ENCODE measurements at places on chromosomes 1 and 21. TPM values are rescaled to one million over a fixed set of nuclear protein-coding genes. Genes with fewer than 3 reads are reported as not detected.

PCP4L1 gene
- total RNA-seq: not detected

NBPF6 gene
- not detected for total RNA-seq

MASP2 gene
- total RNA-seq: not detected

LCE3A gene
- not detected for total RNA-seq

OR2L8 gene
- not detected for total RNA-seq

HLX gene
- total RNA-seq: 1.8 TPM

A3GALT2 gene
- total RNA-seq: not detected

ALX3 gene
- total RNA-seq: not detected

UBL4B gene
- total RNA-seq: not detected

TMCC2 gene
- 1.6 TPM for total RNA-seq

EMC1 gene
- total RNA-seq: 23.7 TPM

MAP10 gene
- total RNA-seq: 2.3 TPM

SH3BGR gene
- total RNA-seq: not detected

TMEM125 gene
- 51.1 TPM for total RNA-seq

RGS1 gene
- 10.4 TPM for total RNA-seq

FAM131C gene
- total RNA-seq: not detected

TNFAIP8L2 gene
- total RNA-seq: 0.99 TPM

UMODL1 gene
- total RNA-seq: not detected

FTCD gene
- not detected for total RNA-seq

TSACC gene
- total RNA-seq: not detected

NUDT4B gene
- 42.5 TPM for total RNA-seq

YY1AP1 gene
- 40.5 TPM for total RNA-seq

SSR2 gene
- total RNA-seq: 179 TPM

DAB1 gene
- under 0.01 TPM for total RNA-seq

RNU1-3 gene
- under 0.01 TPM for total RNA-seq

TMEM51 gene
- 26.5 TPM for total RNA-seq

CROCC gene
- total RNA-seq: 151 TPM

ERICH3 gene
- not detected for total RNA-seq

OR10J1 gene
- not detected for total RNA-seq

SELENBP1 gene
- total RNA-seq: 106 TPM

HCRTR1 gene
- total RNA-seq: not detected
